ENCODE measurements at places on chromosomes 4 and X. TPM values are rescaled to one million over a fixed set of nuclear protein-coding genes. Genes with fewer than 3 reads are reported as not detected.

GPRASP1 gene
- 0.96 TPM for total RNA-seq

GPR143 gene
- not detected for total RNA-seq

ETDA gene
- not detected for total RNA-seq

GRCh38 chrX:123745511-123745910 is 12.7 kb upstream of the THOC2 start:
- H3K36me3 ChIP-seq, result no peaks in the 10 kb centered on the region
- H3K4me1 ChIP-seq, result no peaks in the 10 kb centered on the region
- DNase-seq, result no peak
- no peak overlapping the region for H3K4me3 ChIP-seq

GRCh38 chr4:158785718-158786117 is 16.9 kb downstream of the FNIP2 start:
- peaks cover 25% of the 10 kb centered on the region for H3K4me1 ChIP-seq
- no peaks in the 10 kb centered on the region for H3K27me3 ChIP-seq
- no peaks in the 10 kb centered on the region for H3K36me3 ChIP-seq

DNA sequence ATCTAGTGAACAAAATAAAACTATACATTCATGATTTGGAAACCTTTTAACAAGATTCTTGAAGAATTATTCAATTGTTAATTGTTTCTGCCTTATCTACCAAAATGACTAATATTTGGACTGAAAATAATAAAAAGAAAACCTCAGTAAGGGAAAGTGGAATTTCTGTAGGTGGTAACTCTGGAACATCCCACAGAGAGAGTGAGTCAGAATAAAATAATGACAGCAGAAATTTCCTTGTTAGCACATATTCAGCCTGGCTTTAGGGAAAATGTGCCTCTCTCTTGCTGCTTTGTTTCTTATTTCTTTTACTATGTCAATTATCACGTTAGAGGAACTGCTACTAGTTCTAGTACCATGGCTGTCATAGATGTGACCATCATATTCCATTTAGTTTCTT is 421.5 kb upstream of the GNPDA2 start:
- H3K4me3 ChIP-seq, result no peak overlapping the region
- no peak overlapping the region for H3K27ac ChIP-seq
- no peaks in the 10 kb centered on the region for H3K4me1 ChIP-seq

GRCh38 chrX:107293056-107293455 is 86.6 kb downstream of the DNAAF6 start:
- H3K36me3 ChIP-seq, result no peaks in the 10 kb centered on the region
- no peak overlapping the region for H3K4me3 ChIP-seq
- H3K27me3 ChIP-seq, result no peaks in the 10 kb centered on the region
- no peak for DNase-seq
- H3K27ac ChIP-seq, result no peak overlapping the region
